ENCODE measurements at places on chromosomes 3 and 15.

DNA sequence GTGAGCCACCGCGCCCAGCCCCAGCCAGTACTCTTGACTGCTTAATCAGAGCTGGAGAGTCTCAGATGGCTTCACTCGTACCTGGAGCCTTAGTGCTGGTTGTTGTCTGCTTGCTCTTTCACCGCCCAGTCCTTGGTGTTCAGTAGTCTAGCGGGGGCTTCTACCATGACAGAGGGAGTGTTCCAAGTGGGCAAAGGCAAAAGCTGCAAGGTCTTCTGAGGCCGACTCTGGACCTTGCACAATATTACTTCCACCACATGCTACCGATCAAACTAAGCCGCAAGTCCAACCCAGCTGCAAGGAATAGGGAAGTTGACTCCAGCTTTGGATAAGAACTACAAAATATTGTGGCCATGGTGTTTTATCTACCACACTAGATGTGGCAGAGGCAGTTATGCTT lies 6.6 kb downstream of the PARL start:
- no peak for DNase-seq

DNA sequence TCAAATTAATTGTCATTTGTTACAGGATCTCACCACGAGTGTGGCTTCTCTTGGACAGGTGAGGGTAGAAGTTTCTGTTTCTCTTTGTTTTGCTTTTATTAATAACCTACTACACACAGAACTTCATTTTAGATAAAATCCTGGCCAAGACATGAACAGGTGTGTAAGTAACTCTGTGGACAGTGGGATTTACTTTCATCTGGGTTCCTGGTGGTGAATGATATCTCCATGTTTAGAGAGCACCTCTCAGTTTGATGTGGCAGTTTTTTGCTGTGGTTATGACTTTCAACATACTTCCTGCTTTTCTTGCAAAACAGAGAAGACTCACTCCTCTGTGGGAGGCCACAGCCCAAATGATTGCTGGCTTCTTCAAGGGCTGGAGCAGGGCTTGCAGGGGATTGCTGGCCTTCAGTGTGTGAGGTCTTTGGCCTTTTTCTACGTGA lies 71.1 kb upstream of the XCR1 start:
- DNase-seq = peak; percentile 18

- no peak for DNase-seq
Observed at GRCh38 chr3:183254487-183255347, 1.7 kb downstream of the B3GNT5 start.

- DNase-seq = no peak
Observed at GRCh38 chr3:3516996-3517395, 282.2 kb upstream of the LRRN1 start.

GRCh38 chr3:36923981-36924743 lies 20.7 kb downstream of the TRANK1 start:
- no peak for DNase-seq

- DNase-seq = no peak
Observed at GRCh38 chr3:43017593-43018195, 38.6 kb downstream of the GASK1A start.

DNA sequence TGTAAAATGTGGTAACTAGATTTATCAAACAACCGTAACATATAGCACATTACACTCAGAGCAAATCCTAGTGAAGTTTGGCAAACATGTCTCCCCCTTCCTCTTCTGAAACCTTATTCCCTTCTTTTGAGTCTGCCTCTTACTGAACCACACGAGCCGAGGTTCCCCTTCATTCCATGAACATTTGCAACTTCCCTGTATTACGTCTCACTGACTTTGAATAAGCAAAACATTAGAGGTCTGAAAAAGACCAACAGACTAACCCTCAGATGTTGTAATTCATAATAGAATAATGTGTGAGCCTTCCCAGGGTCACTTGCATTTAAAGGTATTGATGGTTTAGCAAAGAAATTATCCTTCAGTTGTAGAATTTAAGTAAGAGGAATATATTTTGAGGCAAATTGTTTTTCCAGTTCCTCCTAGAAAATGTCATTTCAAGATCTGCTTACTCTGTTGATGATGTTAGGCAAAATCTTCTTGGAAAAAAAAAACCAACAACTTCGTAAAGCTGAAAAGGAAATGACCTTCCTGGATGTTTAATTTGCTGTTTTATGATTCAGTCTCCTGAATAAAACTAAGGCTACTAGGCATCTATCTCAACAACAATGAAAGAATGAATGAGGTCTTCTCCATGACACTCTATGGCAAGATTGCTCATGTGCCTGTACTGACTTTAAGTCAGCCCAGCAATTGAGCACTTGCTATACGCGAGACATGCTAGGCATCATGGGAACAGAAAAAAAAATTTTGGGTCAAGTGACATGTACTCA lies 296.9 kb upstream of the NECTIN3 start:
- DNase-seq = no peak

GRCh38 chr3:45216021-45216609 lies 10.0 kb downstream of the TMEM158 start:
- DNase-seq = no peak

- no peak for DNase-seq
Observed at GRCh38 chr3:34619990-34620389, 821.6 kb downstream of the PDCD6IP start.

DNA sequence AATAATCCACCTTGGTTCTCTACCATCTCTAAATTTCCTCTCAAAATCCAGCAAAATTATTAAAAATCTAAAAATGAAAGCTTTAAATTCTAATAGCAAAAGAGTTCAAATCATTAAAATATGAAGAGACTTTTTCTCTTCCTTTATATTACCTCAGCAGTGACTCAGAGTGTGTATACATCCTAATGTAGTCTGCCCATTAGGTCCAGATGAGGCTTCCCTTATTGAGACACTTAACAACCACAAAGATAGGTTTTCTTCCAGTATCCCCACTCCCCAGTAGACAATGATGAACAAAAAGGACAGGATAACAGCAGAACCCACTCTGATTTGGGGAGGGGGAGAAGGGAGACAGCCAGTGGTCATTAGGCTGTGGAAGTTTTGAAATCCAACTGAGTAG lies 61.5 kb upstream of the DCBLD2 start:
- no peak for DNase-seq

- DNase-seq = no peak
Observed at GRCh38 chr15:100787567-100788417, 91.8 kb upstream of the ALDH1A3 start.

- no peak for DNase-seq
Observed at GRCh38 chr3:102394517-102394916, 40.3 kb upstream of the ZPLD1 start.

- no peak for DNase-seq
Observed at GRCh38 chr3:160454995-160455394, 5.4 kb upstream of the TRIM59 start.

DNA sequence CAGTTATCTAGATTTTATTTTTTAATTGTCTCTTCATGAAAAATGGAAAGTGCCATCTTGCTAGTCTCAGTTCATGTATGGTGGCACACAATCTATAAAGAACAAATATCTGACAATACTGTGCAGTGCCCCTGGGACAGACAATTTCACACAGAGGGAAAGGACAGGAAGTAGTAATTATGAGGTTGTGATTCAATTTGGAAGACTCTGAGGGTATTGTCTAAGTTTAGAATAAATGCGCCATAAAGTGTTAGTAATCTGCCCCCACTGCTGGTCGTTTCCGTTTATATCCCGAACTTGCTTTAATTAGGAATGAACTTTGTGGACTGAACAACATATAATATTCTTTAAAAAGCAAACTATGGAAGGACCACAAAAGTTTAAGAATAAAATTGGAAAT lies 196.4 kb upstream of the SLC24A5 start:
- DNase-seq = no peak

DNA sequence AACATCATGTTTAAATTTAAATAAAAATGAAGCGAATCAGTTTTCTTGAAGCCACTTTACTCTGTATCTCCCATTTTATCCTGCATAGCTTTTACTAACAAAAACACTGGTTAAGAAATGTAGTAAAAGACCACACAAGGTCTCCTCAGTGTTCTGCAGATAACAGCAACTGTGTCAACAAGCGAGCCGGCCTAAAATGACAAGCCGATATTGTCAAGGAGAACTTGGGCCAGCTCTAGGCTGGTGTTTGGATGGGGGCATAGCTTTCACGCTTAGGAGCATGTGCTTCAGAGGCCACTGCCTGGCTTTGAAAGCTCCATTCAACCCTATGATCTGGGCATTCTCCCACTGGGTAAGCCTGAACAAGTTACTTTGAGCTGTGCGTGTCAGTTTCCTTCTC lies 38.1 kb downstream of the MFSD1 start:
- no peak for DNase-seq

GRCh38 chr15:95235033-95235432 lies 1003.7 kb downstream of the MCTP2 start:
- no peak for DNase-seq

DNA sequence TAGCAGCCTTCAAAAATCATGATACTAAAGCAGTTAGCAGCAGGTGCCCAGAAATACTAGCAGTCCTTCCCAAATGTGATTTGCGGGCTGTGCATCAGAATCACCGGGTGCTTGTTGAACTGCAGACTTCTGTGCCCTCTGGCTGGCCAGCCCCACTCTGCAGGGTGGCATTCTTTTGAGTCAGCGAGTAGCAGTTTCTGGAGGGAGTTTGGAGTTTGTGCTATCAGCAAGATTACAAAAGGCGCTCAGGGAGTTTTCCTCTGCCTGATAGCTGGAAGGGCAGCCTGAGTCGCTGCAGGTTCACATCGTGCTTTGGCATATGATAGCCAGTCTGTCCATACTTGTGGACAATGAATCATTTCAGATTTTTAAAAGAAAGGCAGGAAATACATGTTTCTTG lies 57.6 kb downstream of the CLDN11 start:
- DNase-seq = no peak

Data from stimulated activated naive CD4-positive, alpha-beta T cell (primary cell).